Fibroblast of skin of back (primary cell): ENCODE measurements at places on chromosomes 1 and 21.
A peak's percentile ranks its signal among the peaks of the same experiment; 100 is the strongest.

- DNase-seq, result peak; percentile 5
Observed at GRCh38 chr1:72122099-72122880, 160.0 kb downstream of the NEGR1 start.

GRCh38 chr21:20443558-20444155, 554.6 kb upstream of the NCAM2 start:
- no peak for DNase-seq

- peak; percentile 35 for DNase-seq
Observed at GRCh38 chr1:48109390-48110013, 112.3 kb upstream of the TRABD2B start.

- DNase-seq, result no peak
Observed at GRCh38 chr1:223654083-223654482, 11.4 kb downstream of the CAPN8 start.

- DNase-seq, result no peak
Observed at GRCh38 chr1:106969731-106970130, 86.7 kb upstream of the PRMT6 start.

DNA sequence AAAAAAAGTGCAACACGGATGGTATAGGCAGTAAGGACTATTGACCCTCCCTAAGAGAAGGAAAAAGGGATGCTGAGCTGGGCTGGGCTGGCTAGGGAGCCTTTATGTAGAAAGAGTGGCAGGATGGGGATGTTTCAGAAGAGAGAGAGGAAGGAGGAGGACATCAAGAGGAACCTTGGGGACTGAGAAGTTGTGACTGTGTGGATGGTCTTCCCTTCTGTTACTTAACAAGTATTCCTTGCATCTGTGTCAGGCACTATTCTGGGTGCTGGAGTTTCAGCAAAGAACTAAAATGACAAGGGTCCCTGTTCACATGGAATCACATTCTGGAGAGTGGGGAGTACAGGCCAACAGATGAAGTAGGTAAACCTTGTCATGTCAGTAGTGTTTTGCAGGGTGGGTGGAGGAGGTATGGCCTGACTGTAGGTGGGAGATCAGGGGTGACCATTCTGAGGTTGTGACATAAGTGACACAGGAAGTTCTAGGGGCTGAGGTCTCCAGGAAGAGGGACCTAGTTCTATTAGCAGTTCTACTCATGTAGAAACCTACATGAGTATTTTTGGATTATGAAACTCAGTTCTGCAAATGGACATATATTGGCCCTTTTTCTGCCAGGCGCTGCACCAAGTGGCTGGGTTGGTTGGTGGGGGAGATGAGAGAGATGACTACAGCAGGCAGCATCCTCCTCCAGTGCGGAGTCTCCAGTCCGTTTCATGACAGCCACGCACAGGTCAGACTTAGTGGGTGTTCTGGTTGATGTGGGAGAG, 53.8 kb downstream of the PRDM2 start:
- no peak for DNase-seq

GRCh38 chr1:91501523-91501851, 836 bp downstream of the CDC7 start:
- no peak for DNase-seq

GRCh38 chr1:40762144-40762923, 21.3 kb upstream of the KCNQ4 start:
- no peak for DNase-seq

DNA sequence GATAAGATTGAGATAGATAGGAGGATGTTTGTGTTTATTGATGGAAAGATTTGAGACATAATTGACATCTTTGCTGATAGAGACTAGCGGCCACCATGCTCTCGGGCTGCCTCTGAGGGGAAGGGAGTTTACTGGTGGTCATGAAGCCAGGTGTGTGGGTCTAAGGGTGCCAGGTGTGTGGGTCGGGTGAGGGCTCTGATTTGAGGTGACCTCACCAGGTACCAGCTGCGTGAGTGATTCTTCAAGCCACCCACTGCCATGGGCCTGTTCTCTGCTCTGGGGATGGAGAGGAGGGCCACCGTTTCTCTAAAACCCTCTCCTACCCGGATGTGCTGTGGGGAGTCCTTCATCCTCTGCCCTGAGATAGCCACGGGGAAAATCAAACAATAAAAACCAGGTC, 3.2 kb downstream of the UBASH3A start:
- no peak for DNase-seq

DNA sequence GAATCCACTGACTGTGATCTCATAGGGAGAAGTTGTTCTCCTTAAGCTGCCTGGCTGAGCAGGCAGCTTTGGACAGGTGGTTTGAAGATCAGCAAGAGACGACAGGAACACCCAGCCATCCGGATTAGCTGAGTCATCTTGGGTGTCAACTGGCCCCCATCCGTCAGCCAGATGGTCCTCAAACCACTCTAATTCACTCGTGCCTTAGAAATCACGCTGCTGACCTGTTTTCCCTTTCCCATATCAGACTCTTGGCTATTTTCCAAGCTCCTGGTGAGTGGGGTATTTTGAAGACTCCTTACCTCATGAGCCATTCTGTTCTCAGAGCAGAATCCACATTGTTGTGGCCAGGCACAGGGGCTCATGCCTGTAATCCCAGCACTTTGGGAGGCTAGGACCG, 149.1 kb upstream of the L1TD1 start:
- DNase-seq, result peak; percentile 5

GRCh38 chr1:72498371-72498770, 216.0 kb upstream of the NEGR1 start:
- DNase-seq, result peak; percentile 39

DNA sequence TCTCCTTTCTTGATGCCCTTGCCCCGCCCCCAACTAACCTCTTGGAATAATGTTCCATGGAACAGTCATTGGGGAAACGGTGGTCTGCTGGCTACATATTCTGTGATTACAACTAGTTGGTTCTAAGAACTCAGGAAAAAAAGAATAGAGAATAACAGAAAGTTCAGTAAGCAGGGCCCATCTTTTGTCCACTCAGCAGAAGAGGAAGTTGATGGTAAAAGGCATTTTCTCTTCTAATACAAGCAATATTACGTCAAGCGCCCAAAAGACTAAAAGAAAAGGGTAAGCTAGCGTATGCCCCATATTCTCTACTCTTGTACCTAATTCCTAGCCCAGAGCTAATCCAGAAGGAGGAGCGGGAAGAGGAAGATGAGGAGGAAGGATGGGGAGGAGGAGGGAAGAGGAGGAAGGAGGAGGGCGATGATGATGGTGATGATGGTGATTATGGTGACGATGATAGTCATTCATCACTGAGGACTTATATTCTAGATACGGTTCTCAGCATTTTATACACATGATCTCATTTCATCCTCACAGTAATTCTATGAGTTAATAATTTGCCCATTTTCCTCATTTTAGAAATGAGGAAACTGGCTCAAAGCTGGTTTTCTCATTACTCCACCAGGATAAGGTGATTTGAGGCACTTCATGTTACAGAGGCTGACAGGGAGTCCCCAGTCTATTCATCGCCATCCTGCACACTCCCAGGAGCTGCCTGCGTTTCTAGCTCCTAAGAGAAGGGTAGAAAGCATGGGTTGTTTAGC, 76.6 kb upstream of the EFHD2 start:
- no peak for DNase-seq

GRCh38 chr1:222798116-222798515, 16.7 kb upstream of the DISP1 start:
- peak; percentile 73 for DNase-seq

GRCh38 chr1:94643819-94644218, 102.3 kb upstream of the F3 start:
- peak; percentile 31 for DNase-seq

GRCh38 chr1:56092684-56093570, 486.4 kb downstream of the PLPP3 start:
- DNase-seq, result peak; percentile 37

DNA sequence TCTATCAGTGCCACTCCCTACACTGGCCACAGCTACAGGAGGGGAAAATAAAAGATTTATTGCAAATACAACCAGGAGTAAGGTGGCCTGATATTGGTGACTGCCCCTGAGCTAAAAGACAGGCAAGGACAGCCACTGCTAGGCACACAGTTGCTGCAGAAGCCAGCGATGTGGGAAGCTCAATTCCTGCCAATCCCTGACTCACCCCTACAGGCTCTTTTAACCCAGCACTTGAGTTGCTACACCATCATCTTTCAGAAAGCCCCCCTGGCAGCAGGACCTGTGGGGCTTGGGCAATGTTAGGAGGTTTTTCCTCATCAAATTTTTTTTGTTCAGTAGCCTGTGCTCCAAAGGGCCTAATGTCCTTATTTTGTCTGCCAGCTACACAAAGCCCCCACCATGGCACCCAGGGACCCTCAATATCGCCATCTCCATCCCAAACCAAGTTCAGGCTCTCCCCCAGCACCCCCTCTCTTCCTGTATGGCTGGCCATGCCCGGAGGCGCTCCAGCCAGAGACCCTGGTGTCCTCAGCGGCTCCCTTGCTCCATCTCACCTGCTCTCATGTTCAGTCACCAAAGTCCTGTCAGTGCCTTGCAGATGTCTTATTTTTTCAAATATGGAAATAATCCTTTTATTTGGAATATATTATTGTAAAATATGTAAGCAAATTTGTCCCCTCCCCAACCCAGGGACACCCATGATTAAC, 13.4 kb downstream of the CLEC20A start:
- DNase-seq, result no peak

DNA sequence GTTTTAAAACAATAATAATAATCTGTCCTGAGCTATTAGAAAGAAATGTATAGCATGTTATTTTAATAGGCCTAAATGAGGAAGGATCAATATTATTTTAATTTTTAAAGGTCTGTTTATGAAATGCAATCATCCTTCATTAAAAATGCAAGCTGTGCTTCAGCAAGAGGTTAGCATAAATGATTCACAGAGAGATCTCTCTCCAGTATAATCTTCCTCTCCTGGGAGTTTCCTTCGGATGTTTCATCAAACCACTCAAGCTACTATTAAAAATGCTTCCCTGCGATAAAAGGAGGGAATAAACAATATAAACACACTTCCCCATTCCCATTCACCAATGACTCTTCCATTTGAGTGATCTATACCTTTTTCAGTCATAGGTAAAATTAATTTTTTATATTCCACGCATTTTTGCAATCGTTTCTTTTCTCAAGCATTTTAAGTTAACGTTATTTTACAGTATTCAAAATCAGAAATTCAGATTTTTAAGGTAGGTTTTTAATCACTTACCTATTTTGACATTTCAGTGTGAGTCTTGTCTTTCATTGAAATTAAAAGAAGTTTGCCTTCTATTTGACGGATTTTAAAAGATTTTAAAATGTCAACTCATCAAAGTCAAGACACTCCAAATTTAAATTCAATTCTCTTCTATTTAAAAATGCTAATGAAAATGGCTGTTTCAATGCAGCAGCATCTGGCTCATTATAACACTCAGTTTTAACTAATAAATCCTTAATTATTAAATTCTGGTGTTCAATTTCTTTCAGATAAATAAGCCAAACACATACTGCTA, 64.3 kb downstream of the RERE start:
- peak; percentile 11 for DNase-seq

- no peak for DNase-seq
Observed at GRCh38 chr1:226886122-226886901, 15.9 kb downstream of the PSEN2 start.

GRCh38 chr1:228108742-228109072, 392 bp downstream of the MRPL55 start:
- DNase-seq, result no peak

DNA sequence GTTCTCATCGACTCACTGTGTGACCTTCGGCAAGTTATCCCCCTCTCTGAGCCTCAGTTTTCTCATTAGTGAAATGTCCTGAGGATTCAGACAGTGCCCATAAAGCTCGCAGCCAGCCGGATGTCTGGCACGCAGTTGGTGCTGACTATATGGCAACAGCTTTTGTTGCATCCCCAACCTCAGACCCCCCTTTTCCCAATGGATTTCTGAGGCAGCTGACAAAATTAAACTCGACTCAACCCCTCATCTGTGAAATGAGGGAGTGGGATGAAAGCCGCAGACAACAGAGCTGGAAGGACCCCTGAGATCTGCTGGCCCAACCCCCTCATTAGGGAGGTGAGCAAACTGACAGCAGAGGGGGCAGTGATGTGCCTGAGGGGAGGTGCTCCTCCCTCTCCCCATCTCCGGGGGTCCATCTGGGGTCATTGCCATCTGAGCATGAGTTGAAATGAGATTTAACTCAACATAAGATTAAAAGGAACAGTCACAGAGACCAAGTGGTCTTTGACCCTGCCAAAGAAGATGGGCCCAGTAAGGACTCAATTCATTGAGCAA, 40.4 kb downstream of the NKAIN1 start:
- DNase-seq, result no peak

DNA sequence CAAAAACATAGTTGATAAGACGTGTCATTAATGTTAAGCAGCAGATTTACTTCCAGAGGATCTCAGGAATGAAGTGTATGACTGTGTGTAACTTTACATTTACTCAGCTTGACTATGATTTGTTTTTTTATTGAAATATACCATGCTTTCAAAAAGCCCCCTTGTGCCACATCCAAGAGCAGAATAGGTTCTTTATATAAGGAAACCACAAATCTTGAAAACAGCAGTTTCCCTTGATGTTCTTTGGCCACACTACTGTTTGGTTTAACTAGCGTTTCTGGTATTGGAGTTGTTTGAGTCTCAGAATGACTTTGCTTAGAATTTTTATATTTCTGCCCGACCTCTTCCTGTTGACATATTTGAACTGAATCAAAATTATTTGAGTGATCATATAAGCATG, 25.0 kb downstream of the LRRC8C start:
- DNase-seq, result no peak

DNA sequence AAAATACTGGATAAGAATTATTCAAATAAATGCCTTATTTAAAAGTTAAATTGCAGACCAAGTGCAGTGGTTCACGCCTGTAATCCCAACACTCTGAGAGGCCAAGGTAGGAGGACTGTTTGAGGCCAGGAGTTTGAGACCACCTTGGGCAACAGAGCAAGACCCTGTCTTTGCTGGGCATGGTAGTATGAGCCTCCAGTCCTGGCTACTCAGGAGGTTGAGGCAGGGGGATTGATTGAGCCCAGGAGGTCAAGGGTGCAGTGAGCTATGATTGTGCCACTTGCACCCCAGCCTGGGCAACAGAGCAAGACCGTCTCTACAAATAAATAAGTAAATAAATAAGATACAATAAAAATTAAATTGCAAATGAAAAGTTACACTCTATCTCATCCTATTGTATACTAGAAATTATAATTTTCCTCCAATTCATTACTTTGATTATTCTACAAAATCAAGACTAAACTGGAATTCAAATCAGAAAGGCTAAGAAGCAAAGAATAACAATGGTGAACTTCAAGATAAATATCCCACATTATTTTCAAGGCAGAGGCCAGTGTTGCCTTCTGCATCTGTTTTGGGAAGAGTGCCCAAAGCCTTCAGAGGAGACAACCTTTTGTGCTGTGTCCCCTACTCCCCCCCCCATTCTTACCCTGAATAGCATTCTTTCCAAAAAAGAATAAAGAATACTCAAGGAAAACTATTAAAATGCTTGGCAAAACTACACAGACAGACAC, 73.3 kb upstream of the IRF2BP2 start:
- DNase-seq, result no peak

- DNase-seq, result no peak
Observed at GRCh38 chr1:62794053-62794452, 10.1 kb downstream of the ATG4C start.

GRCh38 chr1:43044572-43045361, 86.1 kb upstream of the SLC2A1 start:
- no peak for DNase-seq

GRCh38 chr1:117579221-117579906, 26.5 kb upstream of the TENT5C start:
- no peak for DNase-seq

GRCh38 chr1:47508702-47509431, 71.0 kb downstream of the FOXD2 start:
- no peak for DNase-seq
